T follicular helper cell (primary cell): ENCODE measurements at places on chromosomes 13 and 19.
A peak's percentile ranks its signal among the peaks of the same experiment; 100 is the strongest.

DNA sequence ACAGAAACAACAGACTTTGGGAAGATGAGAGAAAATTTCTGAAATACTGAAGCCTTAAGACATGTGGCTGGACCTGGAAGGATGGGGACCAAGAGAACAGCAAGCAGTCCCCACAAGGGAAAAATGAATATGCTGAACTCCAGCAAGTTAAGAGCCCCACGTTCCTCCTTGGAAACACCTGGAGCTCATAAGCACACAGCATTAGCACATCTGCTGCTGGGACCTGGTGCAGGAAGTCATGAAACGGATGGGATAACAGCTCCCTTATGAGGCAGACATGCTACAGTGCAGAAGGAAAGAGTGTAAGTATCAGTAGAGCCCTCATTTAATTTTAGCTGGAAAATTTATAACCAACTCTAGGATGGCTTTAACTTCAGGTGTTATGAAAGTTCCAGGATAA lies 67.3 kb downstream of the SLC15A1 start:
- DNase-seq = no peak

- DNase-seq = peak; percentile 7
These were observed 64.2 kb upstream of the UQCRFS1 start for GRCh38 chr19:29277102-29277501.

GRCh38 chr13:106621833-106622232 lies 53.9 kb upstream of the ARGLU1 start:
- DNase-seq = no peak

GRCh38 chr19:57954996-57955395 lies 7.5 kb upstream of the ZNF256 start:
- DNase-seq = no peak

GRCh38 chr13:34078334-34078999 lies 260.5 kb downstream of the RFC3 start:
- DNase-seq = no peak

- no peak for DNase-seq
These were observed 517 bp upstream of the LTBP4 start for GRCh38 chr19:40600570-40601133.

- DNase-seq = no peak
These were observed 13.7 kb downstream of the EPHX3 start for GRCh38 chr19:15218501-15218900.

GRCh38 chr19:47003611-47004465 lies 15.8 kb upstream of the NPAS1 start:
- no peak for DNase-seq

DNA sequence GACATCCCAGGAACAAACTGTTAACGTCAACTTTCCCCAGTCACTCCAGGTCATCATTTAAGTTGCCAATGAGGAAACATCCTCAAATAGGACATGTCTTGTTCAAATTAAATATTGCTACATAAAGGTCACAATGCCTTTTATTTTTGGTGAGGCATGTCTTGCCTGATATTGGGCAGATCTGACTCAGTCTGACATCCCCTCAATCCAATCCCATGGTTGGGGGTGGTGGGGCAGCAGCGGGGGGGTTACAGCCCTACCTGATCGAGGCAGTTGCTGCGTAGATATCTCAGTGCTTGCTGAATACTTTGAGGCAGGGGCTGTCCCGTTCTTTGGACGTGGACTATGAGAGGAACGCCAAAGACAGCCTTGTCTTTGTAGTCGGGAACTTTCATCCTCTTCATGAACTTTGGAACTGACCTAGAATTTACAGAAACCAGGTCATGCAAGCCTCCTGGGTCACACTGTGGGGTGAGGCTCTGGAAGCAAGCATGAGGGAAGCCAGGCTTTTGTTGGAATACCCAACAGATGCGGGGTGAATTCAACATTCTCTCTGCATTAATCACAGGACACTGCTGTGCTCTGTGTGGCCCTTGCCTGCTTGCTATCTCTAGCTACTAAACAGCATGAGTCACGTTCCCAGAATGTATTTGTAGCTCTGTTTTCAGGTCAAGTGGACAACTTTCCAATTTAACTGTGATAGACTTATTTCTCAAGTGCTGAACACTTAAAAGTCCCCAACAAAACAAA lies 109.8 kb downstream of the KL start:
- no peak for DNase-seq

DNA sequence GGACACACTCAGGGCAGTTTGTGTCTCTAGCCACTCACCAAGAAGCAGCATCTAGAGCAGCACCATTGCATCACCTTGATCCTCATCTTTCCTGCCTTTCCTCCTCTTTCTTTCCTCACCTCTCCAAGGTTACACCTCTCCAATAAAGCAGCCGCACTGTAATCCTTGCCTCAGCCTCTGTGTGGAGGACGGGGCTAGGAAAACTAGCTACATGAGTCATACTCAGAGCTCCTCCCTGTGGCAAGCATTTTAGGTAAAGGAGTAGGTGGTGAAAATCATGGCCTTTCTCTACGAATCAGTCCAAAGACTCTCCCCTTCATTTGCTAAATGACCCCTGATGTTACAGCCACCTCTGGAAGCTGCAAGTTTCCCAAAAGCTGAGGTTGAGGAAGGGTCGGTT lies 108.9 kb downstream of the DNAJC15 start:
- no peak for DNase-seq

- no peak for DNase-seq
These were observed 228.5 kb downstream of the NDFIP2 start for GRCh38 chr13:79709471-79709870.

GRCh38 chr19:5991244-5991838 lies 13.4 kb upstream of the RANBP3 start:
- no peak for DNase-seq

GRCh38 chr19:5494773-5495172 lies 39.6 kb downstream of the ZNRF4 start:
- DNase-seq = no peak
